ENCODE measurements at places on chromosomes 1 and 21. TPM values are rescaled to one million over a fixed set of nuclear protein-coding genes. Genes with fewer than 3 reads are reported as not detected.

- no peaks in the 10 kb centered on the region for H3K4me1 ChIP-seq
- H3K4me3 ChIP-seq = no peak overlapping the region
These were observed 149.5 kb upstream of the B3GALT2 start for GRCh38 chr1:193335806-193336428.

DNA sequence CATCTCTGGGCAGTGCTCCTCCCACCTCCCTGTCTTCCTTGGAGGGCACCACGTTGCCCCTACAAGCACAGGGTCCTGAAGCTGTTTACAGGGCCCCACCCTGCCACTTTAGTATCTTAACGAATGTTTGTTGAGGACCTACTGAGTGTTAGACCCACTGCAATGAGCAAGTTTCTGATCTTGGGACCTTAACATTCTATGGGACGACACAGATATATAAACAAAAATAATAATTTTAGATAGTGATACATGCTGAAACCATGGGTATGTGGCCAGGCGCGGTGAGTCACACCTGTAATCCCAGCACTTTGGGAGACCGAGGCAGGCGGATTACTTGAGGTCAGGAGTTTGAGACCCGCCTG, 10.1 kb downstream of the ENTREP3 start:
- peak overlapping the region; percentile 62 for H3K27ac ChIP-seq
- no peaks in the 10 kb centered on the region for H3K27me3 ChIP-seq
- peak overlapping the region; percentile 60 for H3K4me3 ChIP-seq
- no peaks in the 10 kb centered on the region for H3K36me3 ChIP-seq

Gene HSD3B1
- total RNA-seq = not detected

Gene RGL1
- 1.1 TPM for total RNA-seq

GRCh38 chr1:103129255-103129654, 20.9 kb upstream of the COL11A1 start:
- H3K27me3 ChIP-seq = no peaks in the 10 kb centered on the region
- no peak for DNase-seq
- H3K4me1 ChIP-seq = no peaks in the 10 kb centered on the region
- no peak overlapping the region for H3K27ac ChIP-seq

Gene HCRTR1
- total RNA-seq = 0.22 TPM

- peak overlapping the region; percentile 58 for H3K4me3 ChIP-seq
- no peaks in the 10 kb centered on the region for H3K36me3 ChIP-seq
- no peaks in the 10 kb centered on the region for H3K27me3 ChIP-seq
- DNase-seq = peak; percentile 94
These were observed 8.7 kb upstream of the UMODL1 start for GRCh38 chr21:42062236-42063022.

DNA sequence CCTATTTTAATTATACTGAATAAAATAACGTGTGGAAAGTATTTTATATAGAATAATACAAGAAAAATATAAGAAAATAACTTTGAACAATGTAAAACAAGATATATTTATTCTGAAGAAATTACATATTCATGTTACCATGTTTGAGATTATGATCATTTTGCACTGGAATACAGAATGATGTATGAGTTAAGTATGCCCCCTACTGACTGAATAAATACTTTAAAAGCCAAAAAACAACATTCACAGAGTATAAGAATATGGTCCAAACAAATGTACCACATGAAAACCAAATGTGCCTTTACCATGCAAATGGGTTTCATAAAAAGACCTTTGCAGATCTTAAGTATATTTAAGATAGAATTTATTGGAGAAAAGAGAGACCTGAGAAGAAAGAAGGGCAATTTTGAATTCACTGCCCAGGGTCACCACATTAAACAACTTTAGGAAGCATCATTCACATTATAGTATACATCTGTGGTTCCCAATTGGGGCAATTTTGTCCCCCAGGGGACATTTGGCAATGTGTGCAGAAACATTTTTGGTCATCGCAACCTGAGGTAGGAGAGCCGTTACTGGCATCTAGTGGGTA, 136.6 kb upstream of the GFI1 start:
- H3K4me3 ChIP-seq = no peak overlapping the region
- peak; percentile 9 for DNase-seq
- H3K36me3 ChIP-seq = no peaks in the 10 kb centered on the region
- no peaks in the 10 kb centered on the region for H3K4me1 ChIP-seq

DNA sequence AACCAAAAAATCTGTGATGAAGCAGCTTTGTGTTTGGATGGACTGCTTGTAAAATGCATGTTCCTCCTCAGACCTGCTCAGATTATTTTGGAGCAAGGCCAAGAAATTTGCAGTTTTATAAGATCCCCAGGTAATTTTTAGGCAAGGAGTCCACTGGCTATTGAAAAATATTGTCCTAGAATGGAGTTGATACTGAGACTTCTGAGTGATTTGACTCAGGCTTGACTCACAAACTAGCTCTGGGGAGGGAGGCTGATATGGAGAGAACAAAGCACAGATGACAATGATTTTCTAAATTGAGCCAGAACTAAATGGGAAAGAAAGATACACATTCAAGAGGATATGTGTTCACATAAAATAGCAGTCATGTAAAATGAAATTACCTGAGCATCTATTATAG, 36.7 kb downstream of the AGL start:
- H3K36me3 ChIP-seq = peaks cover 53% of the 10 kb centered on the region
- no peak overlapping the region for H3K4me3 ChIP-seq
- no peak overlapping the region for H3K27ac ChIP-seq
- no peaks in the 10 kb centered on the region for H3K4me1 ChIP-seq
- H3K27me3 ChIP-seq = no peaks in the 10 kb centered on the region
- no peak for DNase-seq

DNA sequence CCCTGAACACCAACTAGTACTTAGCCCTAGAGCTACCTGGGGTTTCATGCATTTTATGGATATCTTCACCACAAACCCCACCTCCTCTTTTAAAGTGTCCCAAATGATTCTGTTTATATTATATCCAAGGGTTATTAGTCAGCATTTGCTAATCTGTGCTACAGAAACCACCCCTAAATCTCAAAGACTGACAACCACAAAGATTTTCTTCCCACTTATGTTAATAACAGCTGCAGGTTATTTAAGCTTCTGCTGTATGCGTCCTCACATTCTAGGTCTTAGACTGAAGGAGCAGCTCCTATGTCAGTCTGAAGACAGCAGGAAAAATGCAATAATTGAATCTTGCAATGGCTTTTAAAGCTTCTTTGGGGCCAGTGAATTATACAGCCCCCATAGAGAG, 11.2 kb upstream of the PHC2 start:
- no peaks in the 10 kb centered on the region for H3K4me1 ChIP-seq
- no peak overlapping the region for H3K4me3 ChIP-seq
- DNase-seq = no peak
- H3K27me3 ChIP-seq = peaks cover 8% of the 10 kb centered on the region

DNA sequence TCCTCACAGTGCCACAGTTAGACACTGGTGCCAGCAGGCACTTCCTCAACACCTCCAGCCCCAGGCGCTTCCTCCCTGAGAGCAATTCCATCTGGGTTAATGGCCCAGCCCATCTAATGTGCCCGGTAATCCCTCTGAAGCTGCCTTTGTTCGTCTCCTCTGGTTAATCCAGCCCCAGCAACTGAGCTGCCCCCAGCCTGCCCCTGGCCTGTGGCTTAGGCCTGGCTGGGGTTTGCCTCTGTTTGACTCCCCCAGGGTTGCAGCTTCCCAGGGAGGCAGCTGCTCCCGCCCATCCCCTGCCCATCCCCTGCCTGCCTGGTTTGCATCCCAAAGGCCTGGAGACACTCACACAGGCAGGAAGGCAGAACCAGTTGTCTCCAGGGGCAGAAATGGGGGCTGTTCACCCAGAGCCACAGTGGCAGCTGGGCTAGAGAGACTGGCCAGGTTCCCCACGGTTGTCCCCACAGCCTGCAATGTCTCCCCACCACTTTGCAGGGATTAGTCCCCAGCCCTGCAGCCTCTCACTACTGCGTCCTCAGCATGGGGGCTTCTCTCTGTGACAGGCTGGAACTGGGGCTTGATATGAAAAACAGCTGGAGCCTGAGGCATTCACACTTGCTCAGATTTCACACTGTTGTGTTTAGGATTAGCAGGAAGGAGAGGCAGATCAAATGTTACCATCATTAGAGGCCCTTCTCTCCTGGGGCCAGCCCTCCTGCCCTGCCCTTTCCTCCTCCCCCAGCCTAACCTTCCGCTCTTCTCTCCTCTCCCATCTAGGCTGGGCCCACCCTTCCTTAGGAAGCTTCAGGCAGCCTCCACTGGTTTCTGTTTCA, 120.2 kb downstream of the TLR5 start:
- H3K36me3 ChIP-seq = no peaks in the 10 kb centered on the region
- no peak overlapping the region for H3K4me3 ChIP-seq
- DNase-seq = no peak
- no peaks in the 10 kb centered on the region for H3K27me3 ChIP-seq

- H3K27me3 ChIP-seq = peaks cover 2% of the 10 kb centered on the region
- no peaks in the 10 kb centered on the region for H3K4me1 ChIP-seq
- no peak overlapping the region for H3K27ac ChIP-seq
- H3K4me3 ChIP-seq = no peak overlapping the region
- H3K36me3 ChIP-seq = no peaks in the 10 kb centered on the region
These were observed 138.4 kb upstream of the BACE2 start for GRCh38 chr21:41029571-41029970.

DNA sequence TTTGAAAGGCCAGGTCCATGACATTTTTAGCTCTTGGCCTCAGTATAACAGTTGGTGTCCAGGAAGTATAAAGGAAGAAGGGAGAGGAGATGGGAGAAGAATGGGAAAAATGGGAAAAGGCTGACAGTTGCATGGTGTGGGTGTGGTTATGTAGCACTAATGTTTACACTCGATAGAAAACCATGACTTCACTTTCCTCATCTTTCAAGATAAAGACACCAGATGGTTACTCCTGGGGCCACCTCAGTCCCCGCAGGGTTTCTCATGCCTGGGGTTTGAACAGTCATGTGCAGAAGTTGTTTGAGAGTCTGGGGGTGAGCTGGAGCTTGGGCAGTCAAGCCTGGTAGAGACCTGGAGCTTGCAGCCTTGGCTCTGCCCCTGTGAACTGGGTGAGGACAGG, 7.9 kb downstream of the PGBD2 start:
- H3K4me1 ChIP-seq = peaks cover 3% of the 10 kb centered on the region
- no peak overlapping the region for H3K4me3 ChIP-seq

DNA sequence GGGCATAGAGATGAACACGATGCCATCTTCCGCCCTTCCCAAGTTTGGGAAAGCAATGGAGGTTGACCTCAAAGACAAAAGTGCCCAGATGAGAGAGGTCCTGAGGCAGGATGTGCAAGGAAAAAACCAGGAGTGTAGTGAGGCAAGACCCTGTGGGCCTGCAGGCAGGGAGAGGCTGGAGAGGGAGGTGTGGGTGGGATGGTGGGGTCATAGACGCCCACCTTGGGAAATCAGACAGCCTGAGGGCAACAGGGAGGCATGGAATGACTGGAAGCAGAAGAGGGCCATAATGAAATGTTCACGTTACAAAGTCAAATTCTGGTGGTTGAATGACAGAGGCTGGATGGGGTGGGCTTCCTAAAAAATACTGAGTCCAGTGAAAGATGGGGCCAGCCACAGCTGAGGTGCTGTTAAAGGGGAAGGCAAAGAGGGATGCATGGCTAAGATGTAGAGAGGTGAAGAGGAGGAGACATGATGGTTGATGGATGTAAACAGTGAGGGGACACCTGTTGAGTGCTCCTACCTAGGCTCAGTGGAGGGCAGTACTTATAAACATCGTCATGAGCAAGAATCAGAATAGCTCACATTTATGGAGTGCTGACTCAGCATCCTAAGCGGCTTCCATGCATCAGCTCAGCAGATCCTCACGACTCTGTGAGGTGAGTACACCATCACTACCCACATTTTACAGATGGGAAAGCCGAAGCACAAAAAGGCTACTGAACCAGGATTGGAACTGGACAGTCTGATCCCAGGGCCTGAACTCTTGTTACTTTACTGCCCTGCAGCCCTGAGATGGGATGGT, 42.0 kb downstream of the GRIK3 start:
- H3K4me3 ChIP-seq = no peak overlapping the region
- no peak for DNase-seq
- H3K27ac ChIP-seq = no peak overlapping the region

GRCh38 chr1:198809247-198809646, 170.4 kb downstream of the PTPRC start:
- H3K27me3 ChIP-seq = no peaks in the 10 kb centered on the region
- H3K36me3 ChIP-seq = no peaks in the 10 kb centered on the region
- no peak for DNase-seq
- no peak overlapping the region for H3K4me3 ChIP-seq

Gene FCRL2
- 81.0 TPM for total RNA-seq

Gene UBIAD1
- 28.1 TPM for total RNA-seq
